ENCODE measurements at places on chromosomes 6 and 20.

GRCh38 chr6:27209196-27209595, 38.3 kb upstream of the PRSS16 start:
- DNase-seq = no peak

DNA sequence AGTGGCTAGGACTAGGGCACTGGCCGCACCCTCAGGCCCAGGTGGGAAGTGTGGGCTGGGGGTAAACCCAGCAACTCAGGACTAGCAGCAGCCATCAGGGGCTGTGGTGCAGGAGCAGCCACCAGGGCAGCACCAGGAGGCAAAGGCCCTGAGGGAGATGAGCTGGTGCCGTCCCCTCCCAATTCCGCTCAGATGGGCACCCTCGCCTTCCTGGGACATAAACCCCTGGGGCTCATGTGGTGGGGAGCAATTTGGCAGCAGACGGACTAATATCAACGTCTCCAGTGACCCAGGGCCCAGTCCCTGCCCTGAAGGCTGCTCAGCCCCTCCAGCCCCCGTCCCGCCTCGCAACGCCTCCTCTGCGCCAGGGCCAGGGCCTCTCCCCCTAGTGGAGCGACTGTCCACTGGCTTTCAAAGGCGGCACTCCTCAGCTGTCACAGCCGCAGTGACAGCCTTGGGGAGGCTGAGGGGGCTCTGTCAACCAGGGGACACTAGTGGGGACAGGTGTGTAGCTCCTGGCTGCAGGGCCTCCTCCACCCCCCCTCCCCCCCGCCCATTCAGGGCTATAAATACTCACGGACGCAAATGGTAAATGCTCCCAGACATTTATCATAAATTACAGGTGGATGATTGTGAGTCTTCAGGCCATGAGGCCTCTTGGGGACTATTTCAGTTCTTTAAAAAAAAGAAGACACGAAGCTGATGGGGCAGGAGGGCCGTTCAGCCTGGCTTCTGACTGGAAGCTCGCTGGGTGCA, 349.9 kb downstream of the ZFAND3 start:
- no peak for DNase-seq

- no peak for DNase-seq
Observed at GRCh38 chr20:20271271-20271670, 96.6 kb upstream of the INSM1 start.

- no peak for DNase-seq
Observed at GRCh38 chr6:80215063-80215462, 108.6 kb downstream of the BCKDHB start.

DNA sequence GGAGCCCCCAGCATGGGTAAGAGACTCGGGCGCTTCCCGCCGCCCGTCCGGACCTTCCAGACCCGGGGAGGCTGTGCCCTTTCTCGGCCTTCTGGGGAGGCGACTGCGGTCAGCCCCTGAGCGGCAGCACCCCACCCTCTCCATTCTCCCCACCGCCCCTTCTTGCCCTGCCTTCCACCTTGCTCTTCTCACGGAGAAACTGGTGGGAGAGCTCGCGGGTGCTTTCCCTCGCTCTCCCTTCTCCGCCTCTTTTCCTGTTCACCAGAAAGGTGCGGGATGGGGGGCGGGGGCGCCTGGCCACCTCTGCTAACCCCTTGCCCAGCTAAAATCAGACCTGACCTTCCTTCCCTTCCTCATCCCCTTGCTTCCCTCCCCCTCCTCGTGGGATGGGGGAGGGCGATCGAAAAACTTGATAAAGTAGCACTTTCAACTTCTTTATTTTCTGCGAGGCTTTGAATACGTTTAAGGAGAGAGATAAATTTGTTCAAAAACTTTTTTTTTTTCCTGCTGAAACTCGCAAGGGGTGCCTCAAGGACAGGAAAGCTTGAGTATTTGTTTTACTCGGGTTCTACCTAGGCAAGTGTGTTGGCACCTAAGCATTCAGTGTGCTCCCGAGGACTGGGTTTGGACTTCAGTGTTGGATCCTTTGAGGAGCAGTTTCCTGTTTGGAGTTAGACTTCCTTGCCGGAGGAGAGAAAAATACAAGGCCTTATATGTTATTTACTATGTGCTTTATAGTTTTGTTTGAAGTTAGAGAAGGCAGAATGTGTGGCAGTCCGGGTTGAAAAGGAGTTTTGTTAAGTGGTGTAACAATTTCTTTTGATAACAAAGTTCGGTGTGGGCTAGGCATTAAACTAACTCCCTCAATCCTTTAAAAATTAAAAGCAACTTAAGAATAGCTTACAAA, 897 bp downstream of the CD2AP start:
- DNase-seq = peak; percentile 35

GRCh38 chr6:112557435-112557834, 210.3 kb downstream of the RFPL4B start:
- DNase-seq = no peak

DNA sequence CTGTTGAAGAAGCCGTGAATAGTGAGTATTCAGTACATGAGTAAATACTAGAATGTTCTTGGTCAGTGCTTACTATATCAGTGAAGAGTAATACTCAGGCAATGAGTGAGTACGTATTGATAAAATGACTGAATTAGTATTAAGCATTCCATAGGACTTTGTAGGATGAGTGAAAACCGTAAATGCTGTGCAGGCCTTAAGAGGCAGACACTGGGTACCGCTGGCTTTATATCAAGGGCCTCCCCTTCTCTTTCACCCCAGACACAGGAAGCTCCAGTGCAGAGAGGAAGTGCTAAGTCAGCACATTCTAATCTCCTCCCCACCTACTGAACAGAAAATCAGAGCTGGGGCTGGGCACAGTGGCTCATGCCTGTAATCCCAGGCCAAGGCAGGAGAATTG, 24.2 kb downstream of the POFUT1 start:
- no peak for DNase-seq

DNA sequence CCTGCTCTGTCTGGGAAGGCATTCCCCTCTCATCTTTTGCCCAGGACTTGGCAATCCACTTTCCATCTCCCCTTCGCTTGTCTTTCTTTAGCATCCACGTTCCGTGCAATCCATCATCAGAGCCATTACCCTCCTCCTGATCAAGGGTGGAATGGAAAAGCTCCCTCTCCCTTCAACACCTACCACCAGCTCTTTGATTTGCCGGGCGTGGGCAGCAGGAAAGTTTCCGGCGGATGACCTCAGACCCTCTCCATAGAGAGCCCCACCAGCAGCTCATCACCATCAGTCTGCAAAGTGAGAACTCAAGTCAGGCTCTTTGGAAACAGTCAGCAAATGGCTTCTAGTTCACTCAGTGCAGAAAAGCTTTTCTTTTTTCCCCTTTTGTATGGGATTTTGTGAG, 76.2 kb downstream of the TSHZ2 start:
- DNase-seq = no peak

DNA sequence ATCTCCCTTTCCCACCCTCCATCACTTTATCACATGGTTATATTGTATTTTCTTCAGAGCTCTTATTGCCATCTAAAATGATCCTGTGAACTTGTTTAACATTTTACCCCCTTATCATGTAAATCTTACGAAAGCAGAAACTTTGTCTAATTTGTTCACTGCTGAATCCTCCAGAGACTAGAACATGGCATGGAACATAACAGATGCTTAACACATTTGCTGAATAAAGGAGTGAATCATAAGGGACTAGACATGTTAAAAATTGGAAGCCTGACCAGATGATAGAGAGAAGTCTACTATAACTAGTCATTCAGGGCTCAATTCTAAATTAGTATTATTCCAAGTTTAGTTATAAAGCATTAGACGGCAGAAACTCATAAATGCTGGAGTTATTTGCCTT, 73.3 kb downstream of the MAN1A1 start:
- no peak for DNase-seq

DNA sequence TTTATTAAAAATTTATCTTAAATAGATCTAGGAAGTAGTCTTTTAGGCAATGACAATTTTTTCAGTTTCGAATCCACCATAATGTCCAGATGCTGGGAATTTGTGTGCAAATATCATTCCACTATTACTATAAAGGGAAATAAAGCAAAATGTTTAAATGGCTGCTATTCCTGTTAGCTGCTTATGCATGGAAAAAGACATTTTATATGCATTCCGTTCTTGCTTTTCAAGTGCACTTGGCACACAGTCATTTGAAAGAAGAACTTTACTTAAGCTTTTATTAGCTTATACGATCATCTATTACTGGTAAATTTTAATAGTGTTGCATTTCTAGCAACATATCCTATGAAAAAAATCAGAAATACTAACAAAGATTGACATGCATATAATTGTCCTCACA, 42.0 kb downstream of the PRL start:
- DNase-seq = no peak

DNA sequence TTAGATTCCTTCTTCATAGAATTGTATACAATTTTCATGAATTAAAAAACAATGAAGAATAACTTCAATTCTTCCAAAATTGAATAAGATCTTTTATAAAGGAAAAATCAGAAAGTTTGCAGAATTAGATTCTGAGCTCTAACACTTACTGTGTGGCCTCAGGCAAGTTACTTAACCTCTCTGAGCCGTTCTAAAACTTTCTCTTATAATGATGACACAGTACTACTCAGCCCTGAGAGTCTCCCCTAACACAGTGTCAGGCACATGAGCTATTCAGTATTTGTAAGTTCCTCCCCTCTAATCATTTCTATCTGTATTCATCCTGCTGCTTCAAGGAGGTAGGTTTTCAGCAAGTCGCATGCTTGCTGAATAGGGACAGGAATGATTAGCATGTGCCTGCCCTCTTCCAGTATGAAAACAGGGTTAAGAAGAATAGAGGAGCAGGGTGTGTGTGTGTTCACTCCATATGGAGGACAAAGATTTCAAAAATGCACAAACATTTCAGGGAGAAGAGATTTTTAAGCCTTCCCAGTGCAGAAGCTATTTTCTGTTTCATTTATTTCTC, 11.4 kb downstream of the ID4 start:
- no peak for DNase-seq

GRCh38 chr20:12211361-12211760, 293.7 kb downstream of the BTBD3 start:
- no peak for DNase-seq

- DNase-seq = no peak
Observed at GRCh38 chr6:26295691-26296555, 69.1 kb upstream of the BTN3A2 start.

DNA sequence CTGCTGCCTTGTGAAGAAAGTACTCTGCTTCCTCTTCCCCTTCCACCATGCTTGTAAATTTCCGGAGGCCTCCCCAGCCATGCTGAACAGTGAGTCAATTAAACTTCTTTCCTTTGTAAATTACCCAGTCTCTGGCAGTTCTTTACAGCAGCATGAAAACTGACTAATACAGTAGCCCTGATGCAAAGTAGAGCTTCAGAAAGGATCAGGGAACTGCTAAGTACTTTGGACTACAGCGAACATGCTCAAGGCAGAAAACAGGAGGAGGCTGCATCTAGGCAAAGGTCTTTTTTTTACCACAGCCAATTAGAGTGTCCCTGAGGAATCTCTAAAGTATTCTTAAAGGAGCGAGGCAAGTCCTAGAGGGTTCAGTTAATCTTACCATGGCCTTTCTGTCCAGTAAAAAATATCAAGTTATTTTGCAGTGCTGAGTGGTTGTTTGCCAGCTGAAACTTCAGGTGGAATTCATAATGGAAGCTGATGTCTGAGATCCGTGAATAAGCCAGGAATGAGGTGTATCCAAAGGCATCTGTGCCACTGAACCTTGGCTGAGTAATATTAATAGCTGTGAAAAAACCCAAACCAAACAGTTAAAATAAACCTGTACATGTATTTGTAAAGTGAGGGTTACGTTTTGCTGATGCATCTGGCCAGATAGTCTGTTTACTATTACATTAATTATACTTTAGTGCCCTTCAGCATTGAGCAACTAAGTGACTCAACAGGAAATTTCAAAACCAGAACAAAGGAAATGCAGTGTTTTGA, 170.4 kb downstream of the PHF3 start:
- DNase-seq = peak; percentile 76

- DNase-seq = no peak
Observed at GRCh38 chr6:132661906-132662305, 2.9 kb upstream of the TAAR1 start.

DNA sequence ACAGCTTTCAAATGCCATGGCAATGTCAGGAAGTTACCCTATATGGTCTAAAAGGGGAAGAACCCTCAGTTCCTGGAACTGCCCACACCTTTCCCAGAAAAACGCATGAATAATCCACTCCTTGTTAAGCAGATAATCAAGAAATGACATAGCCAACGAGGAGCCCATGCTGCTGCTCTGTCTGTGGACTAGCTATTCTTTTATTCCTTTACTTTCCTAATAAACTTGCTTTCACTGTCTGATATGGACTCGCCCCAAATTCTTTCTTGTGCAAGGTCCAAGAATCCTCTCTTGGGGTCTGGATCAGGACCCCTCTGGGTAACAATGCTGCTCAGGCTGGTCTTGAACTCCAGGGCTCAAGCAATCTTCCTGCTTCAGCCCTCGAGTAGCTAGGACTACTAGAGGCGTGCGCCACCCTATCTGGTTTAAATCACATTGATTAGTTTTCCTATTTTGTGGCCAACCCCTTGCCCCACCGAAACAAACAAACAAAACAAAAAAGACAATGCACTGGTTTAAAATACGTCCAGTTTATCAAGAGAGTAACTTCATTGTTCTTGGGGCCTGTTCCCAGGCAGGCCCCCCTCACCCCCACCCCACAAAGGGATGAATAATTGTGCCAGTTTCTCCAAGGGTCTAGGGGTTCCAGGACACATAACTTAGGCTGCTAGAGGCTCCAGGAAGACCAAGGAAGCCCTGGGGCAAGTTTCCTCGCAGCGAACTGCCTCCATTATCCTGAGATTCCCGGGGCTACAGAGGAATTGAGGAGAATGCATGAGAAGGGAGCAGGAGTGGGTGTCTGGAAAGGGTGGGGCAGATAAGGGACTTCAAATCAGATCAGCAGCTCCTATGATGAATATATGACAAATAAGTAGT, 10.1 kb upstream of the AKAP12 start:
- DNase-seq = no peak

GRCh38 chr6:18262702-18263417, 1.5 kb downstream of the DEK start:
- no peak for DNase-seq

- no peak for DNase-seq
Observed at GRCh38 chr6:4615891-4616290, 160.3 kb upstream of the CDYL start.

All from COLO829 (cell line).